ENCODE measurements at places on chromosomes 3 and 15. TPM values are rescaled to one million over a fixed set of nuclear protein-coding genes. Genes with fewer than 3 reads are reported as not detected.

The ZNF774 gene
- 2.8 TPM for total RNA-seq

The CCDC54 gene
- not detected for total RNA-seq

The TIMP4 gene
- total RNA-seq: 0.92 TPM

The KCNMB2 gene
- not detected for total RNA-seq

The CRTC3 gene
- 10.6 TPM for total RNA-seq

The FRMD5 gene
- 14.2 TPM for total RNA-seq

The TNIK gene
- 28.9 TPM for total RNA-seq

Data from aortic smooth muscle cell (primary cell).